A549 treated with GW870086 at 1 μM for 4 hours (cell line): ENCODE measurements at places on chromosomes 5 and 9. TPM values are rescaled to one million over a fixed set of nuclear protein-coding genes. Genes with fewer than 3 reads are reported as not detected.

PDCD1LG2 gene
- 0.13 to 0.25 TPM (median 0.15 TPM) in 5 replicates for total RNA-seq

CDH6 gene
- 0.10 to 0.22 TPM (median 0.16 TPM) in 4 of 5 replicates, not detected in the other for total RNA-seq

FASTKD3 gene
- total RNA-seq: 14.1 to 17.9 TPM (median 15.7 TPM) in 5 replicates

AQP7 gene
- total RNA-seq: 0.21 to 0.64 TPM (median 0.43 TPM) in 5 replicates

DMRT3 gene
- not detected in 5 replicates for total RNA-seq

PCDHGB4 gene
- total RNA-seq: 0.74 to 1.00 TPM (median 0.79 TPM) in 5 replicates

PCDHB10 gene
- total RNA-seq: 0.05 TPM in 2 of 5 replicates, not detected in the others

IFNA2 gene
- total RNA-seq: not detected in 5 replicates

IFNB1 gene
- total RNA-seq: not detected in 5 replicates

SLC34A1 gene
- not detected in 5 replicates for total RNA-seq

ORM2 gene
- total RNA-seq: not detected in 5 replicates

RASEF gene
- 5.7 to 7.3 TPM (median 7.2 TPM) in 5 replicates for total RNA-seq

PTPN3 gene
- total RNA-seq: 16.0 to 21.4 TPM (median 18.5 TPM) in 5 replicates

CTSL gene
- total RNA-seq: 657 to 768 TPM (median 686 TPM) in 5 replicates

DMRT2 gene
- total RNA-seq: 0.08 to 0.13 TPM in 2 of 5 replicates, not detected in the others

TMEM174 gene
- total RNA-seq: not detected in 5 replicates

IGFBPL1 gene
- 1.8 to 3.0 TPM (median 2.6 TPM) in 5 replicates for total RNA-seq

UNC13B gene
- 8.6 to 11.2 TPM (median 10.1 TPM) in 5 replicates for total RNA-seq

PCDHB14 gene
- total RNA-seq: 0.02 to 0.13 TPM (median 0.07 TPM) in 5 replicates

SLC25A25 gene
- total RNA-seq: 7.2 to 8.7 TPM (median 8.0 TPM) in 5 replicates

LMNB1 gene
- total RNA-seq: 55.0 to 69.6 TPM (median 57.8 TPM) in 5 replicates

NMUR2 gene
- total RNA-seq: 0.08 to 0.13 TPM in 2 of 5 replicates, not detected in the others

SH3GL2 gene
- 0.06 to 0.23 TPM (median 0.08 TPM) in 3 of 5 replicates, not detected in the others for total RNA-seq

LRRTM2 gene
- total RNA-seq: not detected in 5 replicates

FCN2 gene
- not detected in 5 replicates for total RNA-seq

ANKRD18B gene
- 3.3 to 7.2 TPM (median 6.8 TPM) in 5 replicates for total RNA-seq

SPINK13 gene
- not detected in 5 replicates for total RNA-seq

TEK gene
- total RNA-seq: 0.07 to 0.16 TPM (median 0.11 TPM) in 5 replicates

SPINK4 gene
- not detected in 5 replicates for total RNA-seq

IFNA7 gene
- total RNA-seq: not detected in 5 replicates

LCN9 gene
- total RNA-seq: not detected in 5 replicates

DAB2 gene
- total RNA-seq: 6.9 to 9.2 TPM (median 8.5 TPM) in 5 replicates

PCDHB6 gene
- total RNA-seq: 0.81 to 1.2 TPM (median 0.89 TPM) in 5 replicates

ADAMTSL1 gene
- 0.07 to 0.10 TPM (median 0.08 TPM) in 3 of 5 replicates, not detected in the others for total RNA-seq

NEURL1B gene
- total RNA-seq: 2.3 to 4.7 TPM (median 4.1 TPM) in 5 replicates

MELK gene
- total RNA-seq: 62.8 to 78.4 TPM (median 68.5 TPM) in 5 replicates

RNF14 gene
- 51.1 to 72.2 TPM (median 64.6 TPM) in 5 replicates for total RNA-seq

MARCOL gene
- total RNA-seq: not detected in 5 replicates

CYLC2 gene
- total RNA-seq: not detected in 5 replicates

LECT2 gene
- total RNA-seq: not detected in 5 replicates

SV2C gene
- total RNA-seq: 0.03 TPM in 1 of 5 replicates, not detected in the others
